ENCODE measurements at places on chromosomes 3 and 15.

GRCh38 chr15:78944202-78944625, 632 bp downstream of the CTSH start:
- DNase-seq = no peak

DNA sequence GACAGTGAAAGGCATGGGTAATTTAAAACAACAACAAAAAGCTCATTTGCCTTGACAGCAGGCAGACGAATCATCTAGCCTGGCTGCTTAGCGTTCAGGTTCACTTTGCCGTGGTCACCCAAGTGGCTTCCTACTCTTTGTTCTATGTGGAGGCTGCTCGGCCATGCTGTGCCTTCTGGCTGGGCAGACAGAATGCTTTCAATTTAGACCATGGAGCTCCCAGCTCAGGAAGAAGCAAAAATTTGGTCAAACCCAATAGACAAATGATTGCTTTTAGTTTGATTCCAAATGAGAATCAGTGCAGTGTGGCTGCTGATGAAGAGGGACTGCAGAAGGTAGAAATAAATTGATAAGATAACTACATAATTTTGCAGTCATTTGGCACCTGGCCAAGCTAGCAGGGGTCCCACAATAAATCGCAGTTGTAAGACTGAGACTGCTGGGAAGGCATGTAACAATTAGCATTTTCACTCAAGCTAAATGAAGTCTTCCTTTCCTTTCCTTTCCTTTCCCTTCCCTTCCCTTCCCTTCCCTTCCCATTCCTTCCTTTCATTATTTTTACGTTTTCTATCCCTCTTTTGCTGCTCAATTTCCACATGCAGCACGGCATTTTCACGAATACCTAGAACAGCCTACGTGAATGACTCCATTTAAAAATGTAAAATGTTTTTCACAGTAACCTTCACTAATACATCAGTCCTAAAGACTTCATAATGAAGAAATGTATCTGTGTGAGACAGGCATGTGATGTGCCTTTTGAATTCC, 360.4 kb upstream of the TGFBR2 start:
- no peak for DNase-seq

- no peak for DNase-seq
Observed at GRCh38 chr15:101209285-101209845, 42.5 kb downstream of the CHSY1 start.

DNA sequence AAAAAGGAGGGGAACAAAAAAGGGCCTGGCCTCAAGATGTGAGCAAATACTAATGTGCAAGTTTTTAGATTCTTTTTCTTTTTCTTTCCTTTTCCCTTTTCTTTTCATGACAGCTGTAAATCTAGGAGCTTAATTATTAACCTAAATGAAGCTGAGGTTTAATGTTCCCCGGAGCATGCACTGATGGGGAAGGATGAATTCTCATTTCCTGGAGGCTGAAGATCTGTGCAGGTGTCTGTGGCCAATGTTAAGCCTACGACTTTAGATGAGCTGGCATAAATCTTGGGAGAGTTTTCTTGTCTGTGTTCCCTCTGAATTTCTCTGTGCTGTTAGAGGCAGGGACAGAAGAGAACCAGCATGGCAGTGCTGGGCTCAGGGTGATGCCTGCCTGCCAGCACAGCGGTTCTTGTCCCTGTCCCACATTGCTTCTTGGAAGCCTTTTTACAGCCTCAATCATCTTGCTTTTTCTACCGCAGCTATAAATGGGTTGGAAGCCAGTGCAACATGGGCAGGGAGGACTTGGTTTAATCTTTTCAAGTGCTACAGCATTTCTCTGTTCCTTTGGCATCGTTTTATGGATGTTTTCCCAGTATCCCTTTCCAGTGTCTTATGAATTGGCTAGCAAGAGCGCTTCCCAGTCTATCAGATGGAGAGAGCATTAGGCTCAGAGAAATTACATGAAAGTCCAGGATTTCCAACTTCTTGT, 119.1 kb downstream of the ATG7 start:
- DNase-seq = no peak
